Mesenchymal stem cell (in vitro differentiated cells and primary cell): ENCODE measurements at places on chromosomes 16 and 17.

- peaks cover 11% of the 10 kb centered on the region for H3K4me1 ChIP-seq
- H3K4me3 ChIP-seq, result peak overlapping the region; percentile 98
- peak overlapping the region; percentile 87 for H3K27ac ChIP-seq
- no peaks in the 10 kb centered on the region for H3K36me3 ChIP-seq
- DNase-seq, result no peak
These were observed 320 bp downstream of the SPAG9 start for GRCh38 chr17:51120357-51120738.

- H3K36me3 ChIP-seq, result peaks cover 35% of the 10 kb centered on the region
- no peak overlapping the region for H3K4me3 ChIP-seq
- peaks cover 25% of the 10 kb centered on the region for H3K4me1 ChIP-seq
- no peak overlapping the region for H3K27ac ChIP-seq
- no peaks in the 10 kb centered on the region for H3K27me3 ChIP-seq
These were observed 720 bp upstream of the BCKDK start for GRCh38 chr16:31107465-31107867.

- no peak overlapping the region for H3K27ac ChIP-seq
- H3K27me3 ChIP-seq, result peaks cover 74% of the 10 kb centered on the region
- DNase-seq, result no peak
- no peaks in the 10 kb centered on the region for H3K36me3 ChIP-seq
- no peak overlapping the region for H3K4me3 ChIP-seq
- H3K4me1 ChIP-seq, result no peaks in the 10 kb centered on the region
These were observed 100.2 kb downstream of the WSCD1 start for GRCh38 chr17:6170349-6170748.

DNA sequence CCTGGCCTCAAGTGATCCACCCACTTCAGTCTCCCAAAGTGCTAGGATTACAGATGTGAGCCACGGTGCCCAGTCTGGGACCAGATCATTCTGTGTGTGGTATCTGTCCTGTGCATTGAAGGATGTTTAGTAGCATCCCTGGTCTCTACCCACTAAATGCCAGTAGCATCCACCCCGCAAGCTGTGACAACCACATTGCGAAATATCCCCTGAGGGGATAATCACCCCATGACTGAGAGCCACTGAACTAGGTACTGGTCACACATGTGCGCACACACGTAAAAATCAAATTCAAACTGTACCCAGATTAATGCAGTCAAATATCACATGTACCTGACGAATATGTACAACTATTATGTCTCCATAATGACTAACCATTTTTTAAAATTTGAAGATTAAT is 35.8 kb downstream of the TEKT5 start:
- no peak overlapping the region for H3K4me3 ChIP-seq

DNA sequence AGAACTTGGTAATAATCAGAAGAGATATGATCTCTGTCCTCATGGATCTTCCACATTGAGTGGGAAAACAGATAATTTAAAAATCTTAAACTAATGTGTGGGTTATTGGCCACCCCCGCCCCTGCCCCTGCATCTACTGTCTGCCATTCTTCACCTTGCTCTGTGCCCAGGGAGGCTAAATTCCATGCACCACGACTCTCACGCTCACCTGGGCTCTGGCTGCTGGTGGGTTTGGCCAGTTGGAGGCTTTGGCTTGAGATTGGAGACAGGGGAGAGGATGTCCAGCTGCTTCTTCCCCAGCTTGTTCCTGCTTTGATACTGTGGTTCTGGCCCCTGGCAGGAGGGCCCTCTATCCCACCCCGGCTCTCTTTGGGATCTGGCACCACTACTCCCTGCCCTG is 127.9 kb downstream of the IRX5 start:
- no peak for DNase-seq
- H3K27ac ChIP-seq, result no peak overlapping the region
- no peak overlapping the region for H3K4me3 ChIP-seq
- H3K27me3 ChIP-seq, result peaks cover 19% of the 10 kb centered on the region
- H3K36me3 ChIP-seq, result no peaks in the 10 kb centered on the region

DNA sequence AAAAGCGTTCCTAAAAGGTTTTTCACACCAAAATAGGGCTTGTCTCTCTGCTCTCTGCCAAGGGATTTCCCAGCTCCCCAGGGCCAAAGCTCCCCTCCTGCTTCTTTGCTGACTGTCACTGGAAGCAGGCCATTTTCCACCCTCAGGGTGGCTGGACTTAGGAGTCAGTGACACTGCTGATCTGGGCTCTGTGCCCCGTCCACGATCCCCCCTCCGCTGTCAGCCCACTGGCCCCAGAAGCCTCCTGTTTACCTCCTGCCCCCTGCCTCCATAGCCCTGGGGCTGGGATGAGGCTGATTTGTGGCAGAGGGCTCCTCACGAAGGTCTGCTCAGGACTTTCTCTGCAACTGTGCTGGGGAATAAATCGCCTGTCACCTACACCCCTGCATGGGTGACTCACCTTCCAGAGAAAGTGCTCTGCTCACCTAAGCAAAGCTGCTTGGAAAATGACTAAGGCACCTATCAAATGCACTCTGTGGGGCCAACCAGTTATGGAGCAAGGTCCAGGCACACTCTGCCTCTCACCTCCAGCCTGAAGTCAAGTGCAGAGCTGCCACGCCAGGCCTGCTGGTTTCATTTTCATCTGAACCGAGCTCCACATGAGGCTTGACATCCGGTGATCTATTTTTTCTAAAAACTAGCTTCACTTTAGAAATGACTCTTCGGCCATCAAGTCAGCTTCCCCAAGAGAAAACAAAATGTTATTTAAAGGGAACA is 4.9 kb downstream of the MAP3K14 start:
- H3K27ac ChIP-seq, result peak overlapping the region; percentile 44
- peak; percentile 79 for DNase-seq
- H3K27me3 ChIP-seq, result no peaks in the 10 kb centered on the region
- H3K4me1 ChIP-seq, result peaks cover 30% of the 10 kb centered on the region
- no peak overlapping the region for H3K4me3 ChIP-seq

- no peak overlapping the region for H3K4me3 ChIP-seq
- H3K27ac ChIP-seq, result peak overlapping the region; percentile 4
- no peaks in the 10 kb centered on the region for H3K27me3 ChIP-seq
- H3K4me1 ChIP-seq, result peaks cover 24% of the 10 kb centered on the region
These were observed 74.0 kb downstream of the N4BP1 start for GRCh38 chr16:48535831-48536613.

DNA sequence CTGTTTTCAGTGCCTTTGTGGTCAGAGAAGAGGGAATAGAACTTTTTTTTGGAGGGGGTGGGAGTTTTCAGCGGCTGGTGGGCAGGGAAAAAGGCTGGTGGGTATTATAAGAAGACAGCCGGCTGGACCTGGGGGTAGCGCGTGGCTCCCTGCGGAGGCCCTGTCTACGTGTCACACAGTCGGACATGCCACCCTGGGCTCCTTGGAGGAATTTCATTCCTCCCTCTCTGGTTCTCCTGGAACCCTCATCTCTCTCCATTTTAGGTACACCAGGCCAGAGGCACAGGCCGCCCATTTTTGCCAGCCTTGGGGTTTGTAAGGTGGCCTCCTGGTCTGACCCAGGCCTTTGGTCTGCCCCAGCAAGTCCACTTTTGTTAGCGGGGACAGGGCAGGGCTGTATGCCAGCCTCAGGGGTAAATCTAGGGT is 908 bp downstream of the FKBP10 start:
- no peaks in the 10 kb centered on the region for H3K27me3 ChIP-seq
- H3K27ac ChIP-seq, result peak overlapping the region; percentile 94
- H3K4me3 ChIP-seq, result peak overlapping the region; percentile 97
- peak; percentile 27 for DNase-seq
- peaks cover 31% of the 10 kb centered on the region for H3K36me3 ChIP-seq

DNA sequence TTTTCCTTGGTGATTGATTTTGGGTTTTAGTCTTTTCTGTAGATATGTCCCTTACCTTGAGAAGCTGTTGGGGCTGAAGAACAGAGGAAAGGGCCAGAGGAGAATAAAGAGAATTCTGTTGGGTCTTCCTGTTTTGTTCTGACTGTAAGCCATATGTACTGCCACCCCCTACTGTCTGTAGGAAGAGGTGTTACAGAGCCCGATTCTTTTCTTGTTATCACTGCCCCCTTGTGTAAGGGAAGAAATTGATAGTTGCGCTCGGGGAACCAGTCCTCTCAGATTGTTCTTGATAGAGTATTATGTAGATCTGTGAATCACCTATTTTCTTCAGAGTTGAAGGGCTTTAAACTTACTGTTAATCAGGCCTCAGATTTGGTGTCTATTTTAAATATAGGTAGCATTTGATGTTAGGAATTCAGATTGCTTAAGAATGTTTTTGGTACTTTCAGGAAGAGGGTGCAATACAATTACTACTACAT is 2.4 kb downstream of the TANC2 start:
- H3K27me3 ChIP-seq, result no peaks in the 10 kb centered on the region
- H3K4me1 ChIP-seq, result peaks cover 10% of the 10 kb centered on the region
- H3K4me3 ChIP-seq, result no peak overlapping the region
- peak; percentile 91 for DNase-seq

DNA sequence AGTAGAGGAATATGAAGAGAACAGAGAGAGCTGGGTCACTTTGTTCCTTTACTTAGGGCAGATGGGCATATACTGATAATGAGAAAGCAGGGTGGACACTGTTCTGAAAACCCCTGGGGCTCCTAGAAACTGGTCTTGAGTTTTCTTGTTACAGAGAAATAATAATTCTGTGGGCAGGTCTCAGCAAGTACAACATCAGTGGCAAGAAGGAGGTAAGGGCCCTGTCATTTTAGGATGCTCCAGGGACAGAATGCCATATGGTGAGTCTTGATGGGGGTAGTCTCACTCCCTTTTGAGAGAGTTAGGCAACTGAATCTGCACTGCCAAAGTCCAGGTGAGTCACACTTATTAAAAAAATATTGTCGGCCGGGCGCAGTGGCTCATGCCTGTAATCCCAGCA is 102.3 kb downstream of the KCNJ2 start:
- DNase-seq, result no peak
- H3K36me3 ChIP-seq, result no peaks in the 10 kb centered on the region
- no peaks in the 10 kb centered on the region for H3K27me3 ChIP-seq
- peaks cover 2% of the 10 kb centered on the region for H3K4me1 ChIP-seq
- no peak overlapping the region for H3K27ac ChIP-seq

GRCh38 chr16:77531752-77532151 is 96.9 kb upstream of the ADAMTS18 start:
- H3K27me3 ChIP-seq, result peaks cover 18% of the 10 kb centered on the region
- H3K4me3 ChIP-seq, result no peak overlapping the region
- H3K4me1 ChIP-seq, result no peaks in the 10 kb centered on the region
- H3K27ac ChIP-seq, result no peak overlapping the region

DNA sequence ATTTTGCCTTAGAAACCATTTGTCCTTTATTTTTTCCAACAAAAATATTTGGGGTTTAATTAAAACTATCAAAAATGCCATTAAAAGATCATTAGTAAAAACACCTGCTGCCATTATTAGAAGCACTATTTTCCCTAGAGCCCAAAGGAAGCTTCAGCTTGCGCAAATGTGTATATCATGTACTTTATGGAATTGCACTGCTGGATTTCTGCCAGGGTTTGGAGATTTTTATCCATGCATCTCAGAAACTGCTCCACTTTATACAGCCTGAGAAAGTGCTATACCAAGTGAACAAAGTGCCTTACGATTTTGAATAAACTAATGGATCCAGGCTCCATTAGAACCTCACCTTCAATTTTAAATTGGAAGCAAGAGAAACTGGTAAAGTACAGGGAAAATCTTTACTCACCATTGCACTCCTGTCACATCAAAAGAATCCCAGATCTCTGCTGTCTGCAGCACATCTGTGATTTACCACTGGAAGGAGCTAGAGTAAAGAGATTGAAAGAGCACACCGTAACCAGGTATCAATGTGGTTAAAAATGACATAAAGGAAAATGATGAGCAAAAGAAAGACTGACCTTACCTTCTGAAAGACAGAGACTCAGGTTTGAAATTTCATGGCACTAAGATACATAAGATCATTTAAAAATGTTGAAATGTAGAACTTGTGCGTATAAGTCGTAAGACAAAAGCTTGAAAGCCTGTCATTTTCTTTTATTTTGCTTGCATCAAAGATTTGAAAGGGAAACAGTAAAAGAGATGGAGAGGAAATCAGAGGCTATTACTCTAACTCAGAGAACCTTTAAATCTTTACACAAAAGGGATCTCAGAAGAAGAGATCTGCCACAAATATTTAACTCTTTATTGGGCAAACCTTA is 678.1 kb upstream of the GOT2 start:
- H3K27ac ChIP-seq, result no peak overlapping the region
- H3K27me3 ChIP-seq, result peaks cover 3% of the 10 kb centered on the region
- no peaks in the 10 kb centered on the region for H3K36me3 ChIP-seq
- H3K4me1 ChIP-seq, result no peaks in the 10 kb centered on the region
- no peak overlapping the region for H3K4me3 ChIP-seq

GRCh38 chr17:64041912-64042311 is 21.5 kb upstream of the ICAM2 start:
- H3K36me3 ChIP-seq, result peaks cover 89% of the 10 kb centered on the region
- no peaks in the 10 kb centered on the region for H3K4me1 ChIP-seq
- no peak overlapping the region for H3K4me3 ChIP-seq
- no peaks in the 10 kb centered on the region for H3K27me3 ChIP-seq

- no peak overlapping the region for H3K4me3 ChIP-seq
- H3K27me3 ChIP-seq, result peaks cover 70% of the 10 kb centered on the region
- no peak for DNase-seq
These were observed 6.2 kb downstream of the RTN4RL1 start for GRCh38 chr17:2018716-2019510.

- H3K4me1 ChIP-seq, result no peaks in the 10 kb centered on the region
- H3K4me3 ChIP-seq, result peak overlapping the region; percentile 24
- no peaks in the 10 kb centered on the region for H3K27me3 ChIP-seq
- no peaks in the 10 kb centered on the region for H3K36me3 ChIP-seq
- H3K27ac ChIP-seq, result no peak overlapping the region
These were observed 196.1 kb downstream of the NTN1 start for GRCh38 chr17:9217151-9218056.

DNA sequence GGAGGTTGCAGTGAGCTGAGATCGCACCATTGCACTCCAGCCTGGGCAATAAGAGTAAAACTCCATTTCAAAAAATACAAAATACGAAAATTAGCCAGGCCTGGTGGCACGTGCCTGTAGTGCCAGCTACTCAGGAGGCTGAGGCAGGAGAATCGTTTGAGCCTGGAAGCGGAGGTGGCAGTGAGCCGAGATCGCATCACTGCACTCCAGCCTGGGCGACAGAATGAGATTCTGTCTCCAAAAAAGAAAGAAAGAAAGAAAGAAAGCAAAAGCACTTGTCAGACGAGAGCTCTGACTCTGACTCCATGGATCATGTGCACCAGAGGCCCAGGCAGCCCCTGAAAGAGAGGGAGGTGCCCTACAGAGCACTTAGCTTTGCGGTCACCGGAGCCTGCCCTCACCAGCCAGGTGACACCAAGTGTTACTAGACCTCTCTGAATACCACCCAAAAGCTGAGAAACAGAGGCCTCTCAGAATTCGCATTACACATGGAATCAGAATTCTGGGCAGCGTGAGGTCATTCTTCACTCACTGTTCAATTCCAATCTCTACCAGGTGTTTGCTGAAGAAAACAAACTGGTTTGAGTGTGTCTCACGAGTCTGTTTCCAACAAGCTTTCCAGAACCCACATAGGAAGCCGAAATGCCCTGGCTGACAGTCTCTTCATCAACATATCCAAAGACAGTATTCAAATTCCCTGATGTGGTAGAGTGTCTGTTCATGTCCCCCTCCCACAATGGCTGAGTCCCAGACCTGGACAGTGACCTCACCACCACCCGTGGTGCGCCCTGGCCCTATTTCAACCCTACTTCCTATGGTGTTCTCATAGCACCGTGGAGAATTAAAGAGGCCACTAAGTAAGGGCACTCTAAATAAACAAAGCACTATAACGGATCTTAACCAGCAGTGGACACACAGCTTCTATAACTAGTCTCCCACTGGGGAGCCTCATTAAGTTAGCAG is 1.5 kb downstream of the FLCN start:
- peak; percentile 49 for DNase-seq
- peaks cover 26% of the 10 kb centered on the region for H3K4me1 ChIP-seq
- peaks cover 23% of the 10 kb centered on the region for H3K36me3 ChIP-seq
- H3K4me3 ChIP-seq, result peak overlapping the region; percentile 100
- no peaks in the 10 kb centered on the region for H3K27me3 ChIP-seq

GRCh38 chr17:13153036-13153435 is 135.2 kb upstream of the ELAC2 start:
- DNase-seq, result no peak
- H3K4me1 ChIP-seq, result no peaks in the 10 kb centered on the region
- no peaks in the 10 kb centered on the region for H3K27me3 ChIP-seq
- H3K4me3 ChIP-seq, result no peak overlapping the region
- no peak overlapping the region for H3K27ac ChIP-seq
